ENCODE measurements at places on chromosomes 7 and 10.

DNA sequence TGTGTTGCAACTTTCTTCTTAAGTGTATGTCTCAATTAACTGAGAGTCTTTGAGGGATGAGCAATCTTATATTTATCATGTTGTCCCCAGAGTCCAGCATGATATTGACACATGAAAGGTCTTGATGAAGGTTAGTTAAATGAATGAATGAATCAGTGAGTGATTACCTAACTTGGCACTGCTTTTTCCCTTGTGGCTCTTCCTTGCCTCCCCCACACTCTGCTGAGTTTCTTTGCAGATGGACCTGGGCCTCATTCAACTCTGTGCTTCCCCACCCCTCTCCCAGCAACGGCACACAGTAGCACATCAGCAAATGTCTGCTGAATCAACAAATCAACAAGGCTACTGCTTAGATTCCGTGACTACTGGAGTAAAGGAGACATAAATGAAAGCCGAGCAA, 235.1 kb upstream of the CXCL12 start:
- H3K27me3 ChIP-seq: no peaks in the 10 kb centered on the region
- no peaks in the 10 kb centered on the region for H3K4me1 ChIP-seq
- H3K4me3 ChIP-seq: no peak overlapping the region
- H3K36me3 ChIP-seq: no peaks in the 10 kb centered on the region

DNA sequence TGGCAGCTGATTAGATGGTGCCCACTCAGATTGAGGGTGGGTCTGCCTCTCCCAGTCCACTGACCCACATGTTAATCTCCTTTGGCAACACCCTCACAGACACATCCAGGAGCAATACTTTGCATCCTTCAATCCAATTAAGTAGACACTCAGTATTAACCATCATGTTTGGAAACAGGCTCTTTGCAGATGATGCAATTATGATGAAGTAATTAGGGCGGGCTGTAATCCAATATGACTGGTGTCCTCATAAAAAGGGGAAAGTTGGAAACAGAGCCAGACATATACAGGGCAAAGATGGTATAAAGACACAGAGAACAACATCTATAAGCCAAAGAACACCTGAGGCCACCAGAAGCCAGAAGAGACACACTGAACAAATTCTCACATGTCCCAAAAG, 658.6 kb downstream of the CCSER2 start:
- no peak overlapping the region for H3K27ac ChIP-seq
- H3K36me3 ChIP-seq: no peaks in the 10 kb centered on the region
- H3K4me1 ChIP-seq: no peaks in the 10 kb centered on the region
- no peak for DNase-seq

DNA sequence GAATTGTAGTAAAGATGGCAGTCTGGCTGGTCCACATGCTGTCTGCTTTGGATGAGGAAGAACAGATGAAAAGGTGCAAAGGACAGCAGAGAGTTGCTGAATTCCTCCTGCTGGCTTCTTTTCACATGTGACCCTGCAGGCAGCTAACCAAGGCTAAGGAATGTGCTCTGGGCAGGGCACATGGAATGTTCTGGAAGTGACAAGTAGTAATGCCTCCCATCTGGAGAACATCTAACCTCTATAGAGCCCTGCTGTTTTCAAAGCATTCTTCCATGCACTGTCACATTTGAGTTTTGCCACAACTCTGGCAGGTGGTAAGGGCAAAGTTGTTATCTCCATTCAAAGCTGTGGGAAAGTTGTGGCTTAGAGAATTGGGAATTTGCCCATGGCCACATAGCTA, 208.8 kb downstream of the STK31 start:
- H3K27ac ChIP-seq: no peak overlapping the region
- DNase-seq: peak; percentile 80
- H3K4me3 ChIP-seq: no peak overlapping the region
- H3K36me3 ChIP-seq: no peaks in the 10 kb centered on the region
- H3K27me3 ChIP-seq: no peaks in the 10 kb centered on the region

DNA sequence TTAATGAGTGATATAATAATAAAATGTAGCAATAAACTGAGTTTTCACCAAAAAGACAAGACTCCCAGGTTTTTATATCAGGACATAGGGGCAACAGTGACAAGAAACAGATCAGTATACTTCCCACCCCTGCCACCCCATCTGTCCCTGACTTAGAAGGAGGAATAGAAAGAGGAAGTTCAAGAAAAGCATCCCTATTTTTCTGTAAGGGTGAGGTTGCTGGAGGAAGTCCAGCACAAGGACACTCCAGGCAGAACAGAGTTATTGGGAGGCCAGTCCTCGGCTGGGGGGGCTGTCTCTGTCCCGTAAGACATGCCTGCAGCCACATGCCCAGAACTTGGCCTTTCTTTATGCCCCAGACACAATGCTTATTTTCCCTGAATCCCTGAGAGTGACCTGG, 16.5 kb upstream of the TLX1 start:
- no peak for DNase-seq
- H3K4me1 ChIP-seq: no peaks in the 10 kb centered on the region
- no peak overlapping the region for H3K27ac ChIP-seq

- peaks cover 23% of the 10 kb centered on the region for H3K36me3 ChIP-seq
- H3K4me3 ChIP-seq: no peak overlapping the region
- peaks cover 5% of the 10 kb centered on the region for H3K4me1 ChIP-seq
- no peak for DNase-seq
- H3K27me3 ChIP-seq: no peaks in the 10 kb centered on the region
These were observed 76.3 kb upstream of the CAMK2B start for GRCh38 chr7:44401692-44402091.

- no peak overlapping the region for H3K27ac ChIP-seq
- no peaks in the 10 kb centered on the region for H3K27me3 ChIP-seq
- H3K4me3 ChIP-seq: no peak overlapping the region
- peak; percentile 75 for DNase-seq
- H3K4me1 ChIP-seq: peaks cover 3% of the 10 kb centered on the region
These were observed 105.0 kb downstream of the TES start for GRCh38 chr7:116315293-116315692.

GRCh38 chr7:80027611-80028173, 106.9 kb upstream of the GNAI1 start:
- H3K4me3 ChIP-seq: no peak overlapping the region
- H3K27me3 ChIP-seq: no peaks in the 10 kb centered on the region
- no peak for DNase-seq
- H3K4me1 ChIP-seq: no peaks in the 10 kb centered on the region

GRCh38 chr7:92447345-92448204, at the start of gene GATAD1:
Gene GATAD1, plus strand, starts transcription at chr7:92447482. Its CDS starts 248 bp downstream, at chr7:92447730.
- peak within 1 kb of the TSS; percentile 95 for H3K27ac ChIP-seq
- H3K4me3 ChIP-seq: peak within 1 kb of the TSS; percentile 97
- H3K27me3 ChIP-seq: no peaks in the 10 kb centered on the region
- peak; percentile 98 for DNase-seq

DNA sequence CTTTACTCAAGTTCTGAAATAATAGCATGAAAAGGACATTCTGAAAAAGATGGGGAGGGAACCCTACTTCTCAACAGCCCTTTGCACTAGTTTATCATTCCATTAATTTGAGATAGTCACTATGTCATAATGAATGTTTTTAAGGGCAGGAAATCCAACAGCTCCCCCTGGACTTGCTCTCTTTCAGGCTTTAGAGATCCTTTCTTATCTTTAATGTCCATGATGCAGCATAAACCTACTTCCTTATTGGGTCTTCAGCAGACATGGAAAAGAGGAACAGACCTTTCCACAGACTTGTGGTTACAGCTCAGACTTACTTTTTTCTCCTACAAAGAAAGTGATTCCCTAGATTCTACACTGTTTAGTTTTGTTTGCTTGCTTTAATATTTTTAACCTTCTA, 87.3 kb downstream of the IDE start:
- no peaks in the 10 kb centered on the region for H3K4me1 ChIP-seq
- H3K27me3 ChIP-seq: no peaks in the 10 kb centered on the region
- peaks cover 24% of the 10 kb centered on the region for H3K36me3 ChIP-seq

DNA sequence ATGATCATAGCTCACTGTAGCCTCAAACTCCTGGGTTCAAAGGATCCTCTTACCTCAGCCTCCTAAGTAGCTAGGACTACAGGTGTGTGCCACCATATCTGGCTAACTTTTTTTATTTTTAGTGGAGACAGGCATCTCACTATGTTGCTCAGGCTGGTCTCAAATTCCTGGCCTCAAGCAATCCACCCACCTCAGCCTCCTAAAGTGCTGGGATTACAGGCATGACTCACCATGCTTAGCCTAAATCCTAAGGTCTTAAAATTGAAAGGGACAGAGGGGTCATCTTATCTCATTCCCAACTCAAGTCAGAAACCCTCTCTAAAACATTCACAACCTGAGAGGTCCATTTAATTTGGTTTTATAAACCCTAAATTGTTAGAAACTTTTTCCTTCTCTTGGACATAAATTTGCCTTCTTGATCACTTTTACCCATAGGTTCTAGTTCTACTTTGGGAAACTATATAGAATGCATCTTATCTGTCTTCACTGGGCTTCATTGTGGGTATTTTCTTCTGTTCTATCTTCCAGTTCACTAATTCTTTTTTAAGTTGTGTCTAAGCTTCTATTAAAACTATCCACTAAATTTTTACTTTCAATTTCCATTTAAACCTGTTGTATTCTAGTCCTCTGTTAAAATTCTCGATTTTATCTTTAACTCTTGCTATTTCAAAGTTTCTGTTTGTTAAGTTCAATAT, 183.4 kb upstream of the KAT6B start:
- no peaks in the 10 kb centered on the region for H3K27me3 ChIP-seq
- no peak for DNase-seq
- no peaks in the 10 kb centered on the region for H3K36me3 ChIP-seq
- no peak overlapping the region for H3K4me3 ChIP-seq

- no peaks in the 10 kb centered on the region for H3K27me3 ChIP-seq
- no peak overlapping the region for H3K27ac ChIP-seq
- no peak for DNase-seq
- H3K36me3 ChIP-seq: no peaks in the 10 kb centered on the region
These were observed 73.3 kb upstream of the NKX6-2 start for GRCh38 chr10:132859084-132859855.
